ENCODE measurements at places on chromosomes 5 and 9. TPM values are rescaled to one million over a fixed set of nuclear protein-coding genes. Genes with fewer than 3 reads are reported as not detected.

DNA sequence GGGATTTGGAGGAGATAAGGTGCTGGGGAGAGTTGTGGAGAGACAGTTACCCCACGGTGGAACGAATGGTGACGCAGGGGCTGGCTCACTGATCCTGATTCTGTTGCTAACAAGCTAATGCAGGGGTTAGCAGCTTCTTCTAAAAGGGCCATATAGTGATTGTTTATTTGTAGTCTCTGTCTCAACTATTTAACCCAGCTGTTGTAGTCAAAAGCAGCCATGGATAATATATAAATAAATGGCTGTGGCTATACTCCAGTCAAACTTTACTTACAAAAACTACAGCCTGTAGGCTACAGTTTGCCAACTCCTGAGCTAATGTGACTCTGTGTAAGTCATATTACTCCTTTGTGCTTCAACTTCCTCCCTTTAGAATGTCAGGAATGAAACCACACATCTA, 21.8 kb downstream of the STOM start:
- DNase-seq = no peak

GRCh38 chr5:137858223-137858916, 9.3 kb upstream of the MYOT start:
- no peak for DNase-seq

- no peak for DNase-seq
These were observed 19.4 kb downstream of the PDCD1LG2 start for GRCh38 chr9:5529683-5530221.

DNA sequence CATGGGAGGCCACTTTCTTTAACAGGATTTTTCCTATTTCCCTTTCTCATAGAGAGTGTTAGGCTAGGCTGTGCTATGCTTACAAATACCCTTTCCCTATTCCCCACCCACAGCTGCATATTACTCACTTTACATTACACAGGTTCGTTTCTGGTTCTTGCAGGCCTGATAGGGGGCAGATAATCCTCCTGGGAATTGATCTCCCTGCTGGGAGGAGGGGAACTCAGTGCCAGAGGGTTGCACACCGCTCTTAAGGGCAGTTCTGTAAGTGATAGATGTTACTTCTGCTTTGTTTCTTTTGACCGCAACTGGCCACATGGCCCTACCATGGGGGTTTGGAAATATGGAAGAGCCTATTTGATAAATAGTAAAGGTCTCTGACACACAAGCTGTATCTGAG, 54.0 kb upstream of the NTRK2 start:
- no peak for DNase-seq

GRCh38 chr9:16004613-16005012, 451.8 kb downstream of the CCDC171 start:
- DNase-seq = no peak

DNA sequence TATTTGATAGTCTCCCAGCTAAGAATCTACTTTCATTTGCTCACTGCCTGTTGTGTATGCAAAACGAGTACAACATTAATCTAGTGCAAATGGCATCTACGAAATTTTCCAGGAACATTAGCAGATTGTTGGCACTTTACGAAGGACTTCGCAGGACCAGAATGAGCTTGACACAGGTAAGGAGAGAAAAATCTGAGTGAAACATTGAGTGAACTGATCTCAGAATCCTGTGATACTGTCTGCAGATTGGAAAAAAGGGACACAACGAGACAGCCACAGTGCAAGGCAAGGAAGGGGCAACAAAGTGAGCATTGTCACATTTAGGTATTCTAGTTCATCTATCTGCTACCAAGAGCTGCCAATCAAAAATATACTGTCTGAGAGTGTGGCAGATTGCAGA, 350.5 kb downstream of the ZNF608 start:
- DNase-seq = no peak

GRCh38 chr9:112520656-112521055, 34.0 kb downstream of the KIAA1958 start:
- no peak for DNase-seq

GRCh38 chr5:166401391-166401790, 1890.1 kb upstream of the WWC1 start:
- DNase-seq = no peak

DNA sequence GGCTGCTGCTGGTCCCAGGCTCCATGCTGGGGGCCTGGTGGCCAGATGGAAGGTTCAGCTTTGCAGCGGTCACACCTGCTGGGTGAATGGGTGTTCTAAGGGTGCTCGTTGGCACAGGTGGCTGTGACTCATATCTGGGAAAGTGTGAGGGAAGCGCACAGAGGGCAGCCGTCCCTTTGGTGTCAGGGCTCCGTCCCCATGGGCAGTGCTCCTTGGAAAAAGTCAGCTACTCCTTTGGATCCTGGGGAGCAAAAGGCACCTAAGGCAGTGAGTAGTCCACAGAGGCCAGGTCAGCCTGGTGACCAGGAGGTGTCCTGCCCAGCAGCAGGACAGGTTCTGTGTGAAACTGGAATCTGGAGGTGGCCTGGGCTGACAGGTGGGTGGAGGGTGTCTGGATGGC, 18.4 kb upstream of the GBGT1 start:
- no peak for DNase-seq

DNA sequence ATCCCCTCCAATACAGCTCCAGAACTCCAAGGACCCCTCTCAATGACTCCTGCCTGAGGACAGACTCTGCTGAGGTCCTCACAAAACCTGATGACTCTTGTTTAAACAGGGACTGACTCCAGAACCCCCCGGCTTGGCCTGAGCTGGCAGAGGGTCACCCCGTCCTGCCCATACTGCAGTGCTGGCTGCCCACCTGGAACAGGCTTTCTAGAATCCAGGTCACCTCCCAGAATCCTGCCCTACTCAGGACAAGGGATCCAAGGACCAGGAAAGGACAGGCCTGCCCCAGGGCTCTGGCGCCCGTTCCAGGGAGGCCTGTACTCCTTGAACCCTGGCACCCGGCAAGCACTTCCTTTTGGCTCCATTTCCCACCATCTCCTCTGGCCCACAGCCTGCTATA, 22.2 kb downstream of the RALGDS start:
- DNase-seq = no peak

DNA sequence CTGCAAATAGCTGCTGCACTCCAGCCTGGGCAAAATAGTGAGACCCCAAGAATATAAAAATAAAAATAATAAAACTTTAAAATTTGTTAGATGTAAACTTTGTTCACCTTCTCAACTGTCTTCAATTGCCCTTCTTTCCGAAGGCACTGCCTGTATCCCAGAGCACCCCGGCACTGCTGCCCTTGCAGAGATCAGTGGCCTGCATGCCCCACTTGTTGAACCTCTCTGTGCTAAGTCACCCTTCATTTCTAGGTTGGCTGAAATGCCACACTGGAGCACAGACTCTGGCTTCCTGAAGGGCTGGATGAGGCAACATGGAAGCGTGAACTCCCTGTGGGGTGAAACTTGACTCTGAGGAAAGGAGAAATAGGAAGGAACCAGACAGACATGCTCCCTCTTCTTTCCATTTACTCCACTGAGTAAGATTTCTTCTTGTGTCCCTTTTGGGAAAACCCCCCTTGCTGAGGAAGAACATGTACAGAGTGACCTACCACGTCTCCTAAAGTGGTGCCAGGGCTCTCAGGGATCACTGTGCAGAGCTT, 8.4 kb upstream of the JMY start:
- DNase-seq = no peak

Gene PCDHB13
- polyA plus RNA-seq = 5.5 TPM

Gene IFNA2
- polyA plus RNA-seq = not detected

Gene ITK
- 0.17 TPM for polyA plus RNA-seq

Gene CCDC180
- 9.3 TPM for polyA plus RNA-seq

Gene UAP1L1
- polyA plus RNA-seq = 1.6 TPM

Gene SHOC1
- polyA plus RNA-seq = 0.85 TPM
